ENCODE measurements at places on chromosomes 5 and 9.

GRCh38 chr5:58666598-58667581 lies 84.0 kb downstream of the RAB3C start:
- no peak for DNase-seq

GRCh38 chr5:151066920-151067319 lies 13.9 kb downstream of the TNIP1 start:
- no peak for DNase-seq

DNA sequence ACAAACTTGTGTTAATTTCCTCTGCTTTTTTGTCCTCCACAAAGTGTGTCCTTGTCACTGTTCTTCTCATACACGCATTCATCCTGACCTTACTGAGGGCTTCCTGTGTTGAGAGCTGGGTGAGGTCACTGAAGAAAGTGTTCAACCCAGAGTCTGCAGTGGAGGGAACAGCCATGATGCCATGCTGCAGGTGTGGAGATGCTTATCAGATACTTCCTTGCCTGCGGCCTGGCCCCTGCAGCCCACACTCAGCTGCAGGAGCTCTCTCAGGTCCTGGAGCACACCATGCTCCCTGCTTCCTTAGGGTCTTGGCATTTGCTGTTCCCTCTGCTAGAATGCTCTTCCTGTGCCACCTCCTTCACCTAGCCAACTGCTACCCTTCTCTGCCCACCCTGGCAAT lies 108.1 kb upstream of the SPRY4 start:
- no peak for DNase-seq

- DNase-seq, result no peak
Observed at GRCh38 chr5:139512786-139513390, 30.3 kb upstream of the STING1 start.

GRCh38 chr5:141674747-141675146 lies 7.3 kb downstream of the ARAP3 start:
- DNase-seq, result no peak

DNA sequence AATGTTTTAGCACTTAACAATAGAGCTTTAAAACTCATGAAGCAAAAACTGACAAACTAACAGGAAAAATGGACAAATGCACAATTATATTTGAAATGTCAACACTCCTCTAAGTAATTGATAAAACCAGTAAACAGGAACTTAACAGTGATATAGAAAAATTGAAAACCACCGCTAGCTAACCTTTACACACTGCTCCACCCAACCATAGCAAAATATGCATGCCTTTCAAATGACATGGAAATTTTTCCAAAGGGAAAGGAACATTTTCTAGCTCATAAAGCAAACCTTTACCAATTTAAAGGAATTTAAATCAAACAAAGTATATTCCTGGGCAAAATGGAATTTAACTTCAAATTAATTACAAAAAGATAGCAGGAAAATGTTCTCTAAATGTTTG lies 109.2 kb downstream of the ADAMTS19 start:
- no peak for DNase-seq

- no peak for DNase-seq
Observed at GRCh38 chr5:20572614-20573013, 584.6 kb upstream of the CDH18 start.

- no peak for DNase-seq
Observed at GRCh38 chr5:120446068-120446492, 18.0 kb upstream of the PRR16 start.

- DNase-seq, result peak; percentile 87
Observed at GRCh38 chr5:88889189-88890069, 6.4 kb upstream of the MEF2C start.

- DNase-seq, result no peak
Observed at GRCh38 chr5:122835681-122836080, 9.7 kb upstream of the SNX24 start.

DNA sequence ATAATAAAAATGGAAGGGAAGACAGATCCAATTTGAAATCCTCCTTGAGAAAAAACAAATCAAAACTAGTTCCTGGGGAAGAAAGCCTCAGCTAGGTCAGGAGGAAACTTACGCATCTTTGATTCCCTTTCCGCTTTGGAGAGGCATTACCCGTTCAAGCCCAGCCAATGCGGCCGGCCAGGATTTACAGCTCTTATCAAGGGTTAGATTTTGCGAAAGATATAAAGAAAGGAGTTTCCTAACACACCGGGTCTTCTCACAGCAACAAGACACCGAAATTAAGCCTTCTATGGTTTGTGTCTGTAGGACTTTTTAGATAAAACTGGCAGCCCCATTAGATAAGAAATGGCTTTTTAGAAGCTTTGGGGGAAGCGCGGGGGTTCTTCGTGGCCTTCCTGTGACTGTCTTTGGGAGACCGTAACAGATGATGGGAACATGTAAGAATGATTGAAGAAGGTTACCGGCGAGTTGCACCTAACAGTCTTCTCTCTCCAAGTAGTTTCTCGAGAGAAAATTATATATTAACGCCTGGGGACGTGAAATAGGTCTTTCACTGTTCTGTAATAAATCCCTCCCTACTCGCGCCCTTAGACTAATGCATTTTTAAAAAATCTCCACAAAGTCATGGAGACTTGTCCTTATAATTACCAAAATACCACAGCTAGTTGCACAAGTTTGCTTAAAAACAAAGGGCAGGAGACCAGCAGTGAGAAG lies 1.3 kb upstream of the ISL1 start:
- DNase-seq, result no peak

DNA sequence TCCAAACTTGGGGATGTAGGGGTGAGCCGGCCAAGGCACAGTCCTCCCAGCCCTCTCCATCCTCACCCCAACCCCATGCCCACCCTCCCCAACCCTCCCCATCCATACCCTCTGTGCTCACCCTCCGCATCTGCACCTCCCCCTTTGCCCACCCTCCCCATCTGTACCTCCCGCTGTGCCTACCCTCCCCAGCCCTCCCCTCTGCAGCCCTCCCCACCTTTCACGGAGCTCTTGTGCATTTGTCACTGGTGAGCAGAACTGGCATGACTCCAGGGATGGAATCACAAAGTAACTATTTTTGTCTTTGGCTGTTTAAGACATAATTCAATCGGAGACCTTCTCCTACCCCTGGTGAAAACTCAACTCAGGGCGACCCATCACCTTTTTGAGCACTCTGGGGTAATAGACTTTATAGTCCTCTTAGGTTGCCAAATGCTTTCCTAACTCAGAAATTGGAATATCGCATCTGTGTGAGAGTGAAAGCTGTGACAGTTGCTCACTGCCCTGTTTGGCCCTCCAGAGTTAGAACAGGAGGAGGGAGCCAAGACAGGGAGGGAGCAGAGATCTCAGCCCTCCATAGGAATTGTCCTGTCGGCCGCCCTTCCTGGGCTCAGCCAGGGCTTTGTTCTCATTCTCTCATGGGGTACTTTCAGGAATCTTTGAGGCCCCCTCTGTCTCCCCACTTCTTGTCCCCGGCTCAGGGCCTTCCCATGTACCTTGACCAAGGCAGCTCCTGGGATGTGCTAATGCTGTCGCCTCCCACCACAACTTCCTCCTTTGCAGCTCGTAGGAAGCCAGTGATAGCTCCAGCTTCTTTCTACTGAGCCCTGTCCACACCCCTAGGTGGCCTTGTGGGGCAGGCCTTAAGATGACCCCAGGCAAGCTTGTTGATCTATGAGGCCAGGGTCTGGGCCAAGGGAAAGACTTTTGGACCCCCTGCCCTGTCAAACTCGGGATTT lies 36.2 kb downstream of the OTULIN start:
- DNase-seq, result no peak

GRCh38 chr5:112192866-112193265 lies 226.2 kb downstream of the EPB41L4A start:
- DNase-seq, result no peak

- no peak for DNase-seq
Observed at GRCh38 chr5:80782626-80783025, 127.8 kb upstream of the DHFR start.

DNA sequence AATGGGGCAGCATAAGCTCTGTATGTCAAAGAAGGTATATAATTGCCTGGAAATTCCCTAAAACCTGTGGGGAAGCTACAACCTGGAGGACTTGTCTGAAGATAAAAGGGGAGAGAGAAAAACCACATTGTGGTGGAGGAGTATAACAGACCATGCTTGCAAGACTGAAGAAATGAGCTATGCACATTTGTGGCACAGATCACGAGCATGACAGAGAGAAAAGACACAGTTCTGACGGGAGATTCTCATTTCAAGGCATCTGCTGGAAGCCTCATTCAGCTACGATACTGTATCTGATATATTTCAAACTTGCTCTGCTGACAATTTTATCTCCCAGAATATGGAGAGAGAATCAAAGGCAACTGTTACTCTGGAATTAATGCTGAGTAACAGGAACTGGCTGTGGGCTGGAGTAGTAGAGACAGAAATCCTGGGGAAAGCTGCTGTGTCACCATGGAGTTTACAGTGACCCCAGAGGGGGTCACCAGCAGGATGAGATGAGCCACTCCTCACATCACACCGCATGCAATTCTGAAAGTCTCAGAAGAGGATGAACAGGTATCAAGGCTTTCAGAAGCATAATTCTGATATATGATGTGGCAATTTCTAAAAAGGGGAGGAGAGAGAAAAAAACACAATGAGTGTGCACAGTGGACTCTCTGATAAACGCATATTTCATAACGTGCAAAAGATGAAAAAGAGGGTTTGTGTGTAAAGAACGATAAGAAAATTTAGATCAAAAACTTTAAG lies 528.8 kb downstream of the IRX1 start:
- no peak for DNase-seq

DNA sequence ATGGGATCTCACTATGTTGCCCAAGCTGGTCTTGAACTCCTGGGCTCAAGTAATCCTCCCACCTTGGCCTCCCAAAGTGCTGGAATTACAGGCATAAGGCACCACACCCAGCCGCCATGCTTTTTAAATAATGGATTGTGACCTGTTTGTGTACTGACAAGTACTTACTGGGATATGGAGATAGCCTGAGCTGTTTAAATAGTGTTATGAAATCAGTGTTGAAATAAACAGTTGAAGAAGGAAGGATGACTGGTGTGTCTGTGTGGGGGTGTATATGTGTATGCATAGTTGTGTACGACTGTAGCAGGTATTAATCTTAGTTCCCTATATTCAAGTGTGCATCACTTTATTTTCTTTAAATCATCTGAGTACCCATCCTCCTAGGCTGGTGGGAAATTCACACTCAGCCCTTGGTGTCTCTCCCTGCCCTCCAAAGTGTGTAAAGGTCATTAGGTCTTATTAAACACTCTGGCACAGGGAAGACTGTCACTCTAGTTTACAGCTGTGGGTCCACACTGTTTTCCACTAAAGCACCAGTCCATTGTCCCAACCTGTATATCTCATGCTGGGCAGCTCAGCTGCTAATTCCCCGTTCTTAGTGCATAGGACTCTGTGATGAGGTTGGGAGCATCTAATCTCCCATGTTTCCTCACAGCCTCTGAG lies 91.0 kb downstream of the SNX18 start:
- DNase-seq, result no peak

GRCh38 chr5:32153723-32154122 lies 20.4 kb downstream of the GOLPH3 start:
- no peak for DNase-seq

DNA sequence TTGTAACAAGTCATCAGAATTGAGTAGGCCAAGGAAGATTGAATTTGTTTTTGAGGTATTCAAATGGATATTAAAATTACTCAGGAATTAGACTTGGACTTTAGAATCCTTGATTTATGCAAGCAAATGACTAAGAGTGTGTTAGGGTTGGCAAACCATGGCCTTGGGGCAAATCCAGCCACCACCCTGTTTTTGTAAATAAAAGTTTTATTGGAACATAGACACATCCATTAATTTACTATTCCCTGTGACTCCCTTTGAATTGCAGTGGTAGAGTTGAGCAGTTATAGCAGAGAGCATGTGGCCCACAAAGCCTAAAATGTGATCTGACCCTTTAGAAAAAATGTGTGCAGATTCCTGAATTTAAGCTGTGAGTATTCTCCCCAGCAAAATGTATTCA lies 115.6 kb downstream of the WDR70 start:
- no peak for DNase-seq
